ENCODE measurements at places on chromosomes 7 and 10.

DNA sequence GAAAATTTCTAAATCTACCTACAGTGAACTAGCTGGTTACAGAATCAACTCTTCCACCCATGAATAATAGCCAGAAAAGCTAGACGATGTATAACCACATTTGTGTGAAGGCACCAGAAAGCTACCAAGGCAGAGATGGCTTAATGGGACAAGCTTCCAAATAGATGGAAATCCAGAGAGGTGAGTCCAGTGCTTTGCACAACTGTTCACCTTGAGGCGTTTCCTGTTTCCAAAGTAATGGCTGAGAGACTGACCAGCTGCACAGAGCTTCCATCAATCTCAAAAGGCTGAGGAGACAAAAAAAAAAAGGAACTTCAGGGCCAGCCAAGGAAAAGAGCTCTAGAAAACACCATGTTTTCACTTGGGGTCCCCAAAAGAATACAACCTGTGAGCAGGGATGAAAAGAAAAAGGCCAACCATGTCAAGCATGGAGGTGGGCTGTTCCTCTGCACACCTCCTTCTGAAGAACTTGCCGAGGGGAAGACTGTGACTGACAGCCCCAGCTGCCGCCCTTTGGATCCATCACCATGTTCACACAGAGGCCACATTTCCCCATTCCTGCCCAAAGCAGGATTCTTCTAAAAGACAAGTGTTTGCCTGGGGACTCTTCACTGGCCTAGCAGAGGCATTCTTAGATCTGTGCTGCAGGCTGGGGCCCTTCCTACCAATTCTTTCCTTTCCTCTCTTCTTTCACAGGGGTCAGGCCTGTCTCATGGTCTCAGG, 72.9 kb downstream of the ARHGAP21 start:
- no peak for DNase-seq

- DNase-seq: no peak
These were observed 115.9 kb upstream of the NRG3 start for GRCh38 chr10:81759111-81759510.

DNA sequence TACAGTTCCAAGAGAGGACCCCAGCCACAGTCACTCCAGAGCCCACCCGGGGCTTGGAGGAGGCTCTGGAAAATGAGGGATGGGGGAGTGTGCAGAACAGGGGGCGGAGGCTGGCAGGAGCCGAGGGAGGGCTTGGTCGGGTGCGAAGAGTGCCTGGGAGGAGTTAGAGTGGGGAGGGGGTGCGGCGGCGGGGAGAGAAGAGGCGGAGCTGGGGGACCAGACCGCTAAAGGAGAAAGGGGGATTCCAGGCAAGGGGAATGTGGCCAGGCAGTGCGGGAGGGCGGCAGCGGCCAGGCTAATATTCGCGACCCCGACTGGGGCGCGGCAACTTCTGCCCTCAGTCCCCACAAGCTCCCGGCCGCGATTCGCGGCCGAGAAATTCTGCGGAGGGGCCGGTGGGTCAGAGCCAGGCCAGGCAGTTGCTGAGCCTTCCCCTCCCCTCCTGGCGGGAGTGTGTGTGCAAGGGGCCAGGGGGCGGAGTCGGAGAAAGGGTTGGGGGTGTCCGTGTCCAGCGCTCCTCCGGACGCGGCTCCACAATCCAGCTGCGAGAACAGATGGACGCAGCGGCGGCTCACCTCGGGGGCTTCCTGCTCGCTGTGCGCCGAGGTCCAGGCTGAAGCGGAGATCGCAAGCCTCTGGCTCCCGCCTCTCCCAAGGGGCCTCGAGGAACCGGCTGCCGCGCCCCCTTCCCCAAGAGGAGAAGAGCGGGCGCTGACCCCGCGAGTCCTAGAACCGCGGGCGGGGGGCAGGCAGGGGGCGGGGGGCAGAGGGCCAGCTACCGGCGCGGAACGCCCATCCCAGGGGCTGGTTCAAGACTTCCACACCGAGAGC, 612 bp upstream of the SLC18A3 start:
- no peak for DNase-seq

DNA sequence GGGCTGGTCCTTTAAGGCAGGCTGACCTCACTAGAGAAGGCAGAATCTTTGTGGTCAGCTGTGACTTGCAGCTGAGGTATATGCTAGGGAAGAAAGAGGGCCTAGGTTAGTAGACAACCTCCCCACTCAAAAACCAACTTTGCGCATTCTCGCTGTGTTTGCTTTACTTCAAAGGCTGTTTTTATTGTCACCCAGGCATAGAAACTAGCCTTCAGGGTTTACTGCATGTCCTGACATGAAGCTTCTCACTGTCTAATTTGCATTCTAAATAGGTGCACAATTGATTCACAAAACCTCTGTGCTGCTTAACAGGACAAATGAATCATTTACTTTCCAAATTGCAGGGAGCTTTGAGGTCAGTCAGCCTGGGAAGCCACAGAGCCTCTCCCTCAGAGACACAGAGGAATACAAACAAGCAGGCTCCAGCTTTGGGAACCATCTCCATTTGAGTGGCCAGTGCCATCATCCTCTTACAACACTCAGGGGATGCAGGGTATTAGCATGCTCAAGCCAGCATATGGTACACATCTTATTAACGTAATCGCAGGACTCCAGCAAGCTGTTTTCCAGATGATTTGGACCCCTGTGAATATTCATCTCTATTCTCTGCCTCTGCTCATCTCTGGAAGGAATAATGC, 596.4 kb upstream of the GHITM start:
- no peak for DNase-seq

DNA sequence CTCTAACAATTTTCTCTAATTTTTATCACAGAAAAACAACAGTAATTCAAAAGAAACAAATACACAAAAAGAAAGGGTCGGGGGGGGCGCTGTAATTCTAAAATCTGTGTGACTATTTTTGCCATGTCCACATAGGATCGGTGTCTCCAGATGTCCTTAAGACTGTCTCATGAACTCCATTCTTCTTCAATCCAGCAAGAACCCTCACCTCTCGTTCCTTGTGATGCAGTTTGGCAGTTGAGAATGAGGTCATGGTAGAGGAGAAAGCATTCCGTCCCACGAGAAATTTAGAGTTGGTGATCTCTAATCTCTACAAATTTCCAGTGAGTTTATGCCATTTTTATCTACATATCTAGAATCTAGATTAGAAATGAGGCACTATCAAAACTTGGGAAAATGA, 394.7 kb downstream of the TFEC start:
- no peak for DNase-seq
